LHCN-M2 (cell line): ENCODE measurements at places on chromosomes 13 and 19. TPM values are rescaled to one million over a fixed set of nuclear protein-coding genes. Genes with fewer than 3 reads are reported as not detected.

DNA sequence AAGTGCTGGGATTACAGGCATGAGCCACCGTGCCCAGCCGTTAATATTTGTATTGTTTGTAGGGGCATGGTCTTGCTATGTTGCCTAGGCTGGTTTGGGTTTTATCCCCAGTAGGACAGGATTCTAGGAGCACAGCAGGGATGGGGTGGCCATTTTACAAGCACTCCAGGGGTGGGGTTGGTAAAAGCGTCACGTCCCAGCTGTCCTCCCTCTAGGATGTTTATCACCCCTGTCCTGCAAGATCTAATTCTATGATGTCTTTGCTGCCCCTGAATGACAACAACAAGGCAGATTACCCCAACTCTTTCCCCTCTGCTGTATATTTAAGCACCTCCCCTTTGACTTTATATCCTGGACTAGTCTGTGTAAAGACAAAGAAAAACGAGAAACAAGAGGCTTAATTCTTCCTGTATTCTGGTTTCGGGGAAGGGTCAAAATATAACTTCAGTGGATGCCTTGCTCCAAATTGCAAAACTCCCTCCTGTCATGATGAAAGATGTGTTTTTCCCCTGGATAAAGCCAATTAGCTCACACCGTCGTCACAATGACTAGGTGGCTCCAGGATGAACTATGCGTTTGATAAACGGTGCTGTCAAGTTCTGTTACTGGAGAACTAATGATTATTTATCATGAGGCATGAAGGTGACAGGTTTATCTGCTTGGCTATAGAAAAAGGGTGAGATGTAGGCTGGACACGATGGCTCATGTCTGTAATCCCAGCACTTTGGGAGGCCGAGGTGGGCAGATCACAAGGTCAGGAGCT is 27.8 kb upstream of the OR1M1 start:
- no peak for DNase-seq

DNA sequence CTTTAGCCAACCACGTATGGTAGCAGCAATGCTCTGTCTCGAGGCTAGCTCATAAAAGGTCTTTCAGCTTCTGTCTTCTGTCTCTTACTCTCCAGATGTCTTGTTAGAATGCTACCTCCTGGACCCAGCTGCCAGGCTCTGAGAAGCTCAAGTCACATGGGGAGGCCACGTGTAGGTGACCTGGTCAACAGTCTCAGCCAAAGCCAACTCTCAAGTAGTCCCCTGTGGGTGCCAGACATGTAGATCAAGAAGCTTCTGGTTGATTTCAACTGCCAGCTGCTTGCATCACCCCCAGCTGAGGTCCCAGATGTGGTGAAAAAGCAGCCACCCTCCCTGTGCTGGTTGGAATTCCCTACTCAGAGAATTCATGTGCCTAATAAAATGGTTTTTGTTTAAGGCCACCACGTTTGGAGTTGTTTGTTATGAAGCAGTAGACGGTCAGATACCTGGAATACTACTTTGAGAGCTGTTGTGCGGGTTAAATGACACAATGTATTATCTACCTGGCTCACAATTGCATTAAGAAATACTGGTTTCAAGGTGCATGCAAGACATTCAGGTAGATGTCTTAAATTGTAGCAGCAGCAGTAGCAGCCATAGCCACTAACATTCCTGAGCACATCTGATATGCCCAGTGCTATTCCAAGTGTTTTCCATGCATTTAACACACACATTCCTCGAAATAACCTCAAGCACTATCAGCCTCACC is 131.0 kb upstream of the RFC3 start:
- no peak for DNase-seq

- DNase-seq: no peak
Measured at GRCh38 chr13:71394176-71394575, 472.8 kb downstream of the DACH1 start.

Gene FCHO1
- total RNA-seq: 0.06 and 0.80 TPM in 2 replicates

Gene PGLYRP2
- not detected in 2 replicates for total RNA-seq

GRCh38 chr13:28621449-28621848 is 37.5 kb upstream of the POMP start:
- no peak for DNase-seq
